Activated T-cell treated with anti-CD3 and anti-CD28 coated beads, Interleukin-2, amount 50 U/mL, for 4 hours (primary cell): ENCODE measurements at places on chromosomes 1 and 21. TPM values are rescaled to one million over a fixed set of nuclear protein-coding genes. Genes with fewer than 3 reads are reported as not detected.

- no peak for DNase-seq
Observed at GRCh38 chr21:43012596-43012995, 38.2 kb downstream of the PKNOX1 start.

DNA sequence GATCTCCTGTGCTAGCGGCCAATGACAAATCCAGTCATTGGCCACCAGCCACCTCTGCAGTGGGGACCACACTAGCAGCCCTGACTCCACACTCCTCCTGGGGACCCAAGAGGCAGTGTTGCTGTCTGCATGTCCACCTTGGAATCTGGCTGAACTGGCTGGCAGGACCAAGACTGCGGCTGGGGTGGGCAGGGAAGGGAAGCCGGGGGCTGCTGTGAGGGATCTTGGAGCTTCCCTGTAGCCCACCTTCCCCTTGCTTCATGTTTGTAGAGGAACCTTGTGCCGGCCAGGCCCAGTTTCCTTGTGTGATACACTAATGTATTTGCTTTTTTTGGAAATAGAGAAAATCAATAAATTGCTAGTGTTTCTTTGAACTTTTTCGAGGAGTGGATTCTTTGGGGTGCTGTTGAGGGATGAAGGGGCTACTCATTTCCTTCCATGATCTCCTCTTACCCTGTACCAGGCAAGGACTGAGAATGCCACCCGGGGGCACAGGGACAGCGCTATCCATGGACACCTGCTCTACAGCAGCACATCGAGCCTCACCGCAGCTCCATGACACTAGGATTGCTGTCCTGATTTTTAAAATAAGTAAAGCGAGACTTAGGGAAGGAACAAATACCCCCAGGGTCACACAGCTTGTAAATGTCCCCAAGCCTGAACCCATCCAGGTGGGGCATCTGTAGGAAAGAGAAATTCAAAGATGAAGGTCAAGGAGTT, 44.7 kb downstream of the TNNT2 start:
- no peak for DNase-seq

DNA sequence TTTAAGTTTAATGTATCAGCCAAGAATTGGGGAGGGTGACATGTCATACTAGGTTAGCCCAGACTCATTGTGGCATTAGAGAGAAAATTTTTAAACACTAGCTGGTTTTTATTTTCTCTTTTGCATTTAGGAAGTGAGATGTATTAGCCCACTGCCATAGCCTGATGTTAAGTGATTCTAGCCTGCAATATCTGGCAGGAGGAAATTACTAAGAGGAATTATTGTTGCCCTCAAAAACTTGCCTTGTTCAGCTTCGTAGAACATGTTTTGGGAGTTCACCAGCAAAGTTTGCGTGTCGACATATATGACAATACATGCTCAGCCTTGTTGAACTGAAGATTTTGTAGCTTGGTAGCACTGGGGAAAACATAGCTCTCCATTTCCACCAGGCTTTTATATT, 12.5 kb downstream of the ADAM30 start:
- no peak for DNase-seq

DNA sequence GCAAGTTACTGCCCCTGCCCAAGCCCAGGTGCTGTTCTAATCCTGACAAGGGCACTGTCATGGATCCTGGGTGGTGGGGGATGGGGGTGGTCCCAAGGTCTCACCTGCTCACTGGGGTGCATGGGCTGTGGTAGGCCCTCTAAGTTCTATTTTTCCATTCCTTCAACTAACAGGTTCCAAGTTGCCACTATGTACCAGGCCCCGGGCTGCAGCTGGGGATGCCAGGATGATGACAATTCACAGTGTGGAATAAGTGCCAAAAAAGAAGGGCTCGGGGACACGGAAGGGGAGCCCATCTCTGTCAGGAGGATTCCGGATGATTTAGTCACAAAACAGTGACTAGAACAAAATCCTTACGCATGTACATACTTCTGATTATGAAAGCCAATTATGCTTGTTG, 76.0 kb downstream of the STUM start:
- DNase-seq = no peak

DNA sequence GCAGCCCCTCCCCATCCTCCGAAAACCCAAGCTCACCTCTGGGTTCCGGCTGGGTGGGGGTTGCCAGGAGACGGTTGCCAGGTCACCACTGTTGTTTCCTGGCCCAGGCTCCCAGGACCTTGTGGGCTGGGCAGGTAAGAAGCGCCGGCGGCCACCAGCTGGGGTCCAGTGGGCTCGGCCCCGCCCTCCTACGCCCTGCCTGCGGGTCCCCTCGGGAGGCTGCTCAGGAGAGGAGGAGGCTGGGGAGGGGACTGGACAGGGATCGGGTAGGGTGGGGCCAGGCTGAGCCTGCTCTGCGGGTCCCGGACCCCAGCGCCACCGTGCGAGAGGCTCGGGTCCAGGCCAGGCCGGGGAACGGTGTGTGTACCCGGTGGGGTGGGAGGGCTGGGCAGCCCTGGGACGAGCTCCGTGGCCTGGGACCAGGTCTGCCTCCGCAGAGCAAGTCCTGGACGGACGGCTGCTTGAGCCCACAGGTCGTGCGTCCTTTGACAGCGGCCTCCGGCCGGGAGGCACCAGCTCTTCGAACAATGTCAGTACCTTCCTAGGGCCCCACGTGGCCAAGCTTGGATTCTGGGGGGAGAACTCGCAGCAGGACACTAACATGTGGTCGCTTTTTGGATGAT, at the start of gene TTLL10:
TSS of gene TTLL10 (plus strand) at position 88 of the 623 bp plus-strand sequence. CDS start 5,336 bp downstream, outside the sequence.
- no peak for DNase-seq

DNA sequence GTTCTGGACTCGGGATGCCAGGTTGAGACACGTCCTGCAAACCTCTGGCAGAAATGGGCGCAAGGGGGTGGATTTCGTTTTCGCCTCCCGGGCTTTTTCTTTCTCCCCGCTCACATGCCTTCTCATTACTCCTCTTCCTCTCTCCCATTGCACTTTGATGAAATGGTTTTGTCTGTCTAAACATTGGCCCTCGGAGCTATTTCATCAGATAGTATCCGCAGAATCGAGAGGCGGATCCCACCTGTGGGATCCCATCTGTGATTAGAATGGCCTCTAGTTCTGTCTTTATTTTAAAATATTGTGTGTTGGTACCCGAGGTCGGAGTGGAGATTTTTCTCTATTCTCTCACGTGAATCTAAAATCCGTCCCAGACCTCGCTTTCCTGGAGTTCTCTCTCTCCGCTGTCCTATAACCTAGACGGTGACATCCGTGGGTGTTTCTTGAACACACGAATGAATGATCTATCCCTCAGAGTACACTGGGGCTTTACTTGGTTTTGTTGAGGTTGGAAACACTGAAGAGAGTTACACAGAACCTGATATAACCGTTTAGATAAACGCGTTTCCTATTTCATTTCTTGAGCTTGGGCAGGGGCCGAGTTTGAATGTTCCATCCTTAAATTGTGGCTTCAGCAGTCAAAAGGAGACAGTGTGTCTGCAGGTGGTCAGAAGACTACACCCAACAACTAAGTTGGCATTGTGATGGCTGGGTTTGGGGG, 2.0 kb downstream of the EDARADD start:
- no peak for DNase-seq

DNA sequence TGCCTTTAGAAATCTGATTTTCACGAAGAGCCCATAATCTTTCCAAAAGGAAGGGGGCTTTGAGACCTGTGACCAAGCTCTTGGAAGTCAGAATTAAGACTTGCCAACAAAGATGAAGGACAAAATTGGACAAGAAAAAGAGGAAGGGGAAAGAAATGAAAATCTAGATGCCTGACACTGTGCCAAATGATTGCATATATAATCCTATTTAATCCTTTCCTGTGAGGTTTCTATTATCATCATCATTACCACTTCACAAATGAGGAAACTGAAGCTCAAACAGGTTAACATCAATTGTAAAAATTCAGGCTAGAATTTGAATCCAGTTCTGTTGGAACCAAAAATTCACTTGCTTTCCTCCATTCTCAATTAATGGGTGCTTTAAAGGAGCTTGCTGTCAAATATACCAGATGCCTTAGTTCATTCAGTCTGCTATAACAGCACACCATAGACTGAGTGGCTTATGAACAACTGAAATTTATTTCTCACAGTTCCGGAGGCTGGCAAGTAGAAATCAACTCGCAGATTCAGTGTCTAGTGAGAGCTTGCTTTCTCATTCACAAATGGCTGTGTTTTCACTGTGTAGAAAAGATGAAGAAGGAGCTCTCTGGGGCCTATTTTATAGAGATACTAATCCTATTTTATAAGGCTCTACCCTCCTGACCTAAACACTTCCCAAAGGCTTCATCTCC, 197.5 kb upstream of the ST6GALNAC5 start:
- DNase-seq = no peak

DNA sequence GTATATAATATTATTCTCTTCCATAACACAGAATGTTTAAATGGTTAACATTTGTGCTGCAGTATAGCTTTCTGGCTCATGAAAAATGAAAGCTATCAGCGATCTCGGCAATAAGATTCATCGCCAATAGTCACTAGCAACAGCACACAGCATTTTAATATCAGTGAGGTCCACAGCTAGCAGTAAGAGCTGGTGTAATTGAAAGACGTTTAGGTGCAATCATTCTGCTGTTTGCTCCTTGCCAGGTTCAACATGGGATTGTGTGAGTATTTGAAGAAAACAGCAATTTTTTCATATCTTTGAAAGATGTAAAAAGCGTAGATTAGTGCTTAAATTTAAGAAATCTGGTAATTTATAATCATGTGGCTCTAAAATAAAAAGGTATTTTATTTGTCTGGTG, 20.1 kb downstream of the PRKACB start:
- no peak for DNase-seq

The ARHGEF2 gene
- 174 TPM for total RNA-seq

The BGLAP gene
- total RNA-seq = 2.4 TPM

The MNDA gene
- not detected for total RNA-seq

DNA sequence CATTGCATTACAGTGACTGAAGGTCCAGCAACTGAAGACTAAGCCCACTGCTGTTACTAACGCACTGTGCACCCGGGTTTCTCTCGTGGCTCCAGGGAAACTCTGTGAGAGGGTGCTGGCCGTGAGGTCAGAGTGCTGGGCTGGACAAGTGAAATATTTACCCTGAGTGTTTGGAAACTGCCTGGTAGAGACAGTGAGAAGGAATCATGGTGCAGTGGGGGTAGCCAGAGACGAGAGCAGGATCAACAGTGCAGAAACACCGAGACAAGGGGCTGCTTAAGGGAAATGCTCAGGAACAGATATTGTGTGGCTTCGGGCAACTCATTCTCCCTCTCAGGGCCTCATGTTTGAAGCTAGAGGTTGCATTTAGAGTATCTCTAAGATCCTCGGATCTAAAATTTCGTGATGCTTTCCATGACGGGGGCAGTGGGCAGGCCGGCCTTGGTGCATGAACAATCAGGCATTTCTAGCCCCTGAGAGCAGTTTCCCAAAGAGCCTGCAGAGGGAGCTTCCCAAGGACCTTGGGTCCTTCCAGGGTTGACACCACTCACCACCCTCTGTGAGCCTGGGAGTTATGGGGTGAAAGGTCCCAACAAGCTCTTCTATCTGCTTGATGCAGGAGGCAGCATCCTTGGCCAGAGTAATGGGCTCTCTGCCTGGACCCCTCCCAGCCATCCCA, 9.7 kb downstream of the CD2 start:
- DNase-seq = peak; percentile 51

DNA sequence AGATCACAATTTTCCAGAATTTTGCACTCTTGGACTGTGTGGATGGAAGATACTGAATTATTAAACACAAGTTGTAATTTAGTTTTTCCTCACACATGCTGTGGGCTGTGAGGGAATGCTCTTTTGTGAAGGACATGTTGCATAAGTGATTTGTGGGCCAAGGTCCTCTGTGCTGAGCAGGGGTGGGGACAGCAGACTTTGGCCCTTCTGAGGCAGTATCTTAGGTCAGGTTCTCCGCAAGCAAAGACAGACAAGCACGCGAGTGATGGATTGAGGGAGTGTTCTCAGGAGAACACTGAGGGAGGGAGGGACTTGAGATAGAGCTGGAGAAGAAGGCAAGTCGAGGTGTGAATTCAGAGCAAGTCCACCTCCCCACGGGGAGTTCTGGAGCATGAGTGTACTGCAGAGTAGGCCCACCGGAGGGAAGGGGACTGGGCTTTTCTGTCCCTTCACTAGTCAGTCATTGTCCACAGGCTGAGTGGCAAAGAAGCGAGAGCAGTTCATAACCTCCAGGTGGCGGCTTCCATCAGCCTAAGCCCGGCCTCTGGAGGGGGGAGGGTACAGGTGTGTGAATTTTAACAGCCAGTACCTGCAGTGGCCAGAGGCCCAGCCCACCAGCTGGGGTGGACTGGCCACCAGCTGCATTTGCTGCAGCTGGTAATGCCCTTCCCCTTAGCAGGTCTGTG, 19.1 kb upstream of the CD101 start:
- DNase-seq = no peak

- no peak for DNase-seq
Observed at GRCh38 chr1:204983136-204983535, 59.9 kb upstream of the CNTN2 start.

DNA sequence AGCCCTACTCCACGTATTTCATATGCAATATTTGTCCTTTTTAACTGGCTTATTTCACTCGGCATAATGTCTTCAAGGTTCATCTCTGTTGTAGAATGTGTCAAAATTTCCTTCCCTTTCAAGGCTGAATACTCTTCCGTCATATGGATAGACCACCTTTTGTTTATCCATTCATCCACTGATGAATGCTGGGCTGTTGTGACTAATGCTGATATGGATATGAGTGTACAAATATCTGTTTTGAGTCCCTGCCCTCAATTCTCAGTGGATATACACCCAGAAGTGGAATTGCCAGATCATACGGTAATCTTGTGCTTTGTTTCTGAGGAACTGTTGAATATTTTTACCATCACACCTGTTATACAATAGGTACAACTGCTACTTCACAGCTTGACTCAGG, 155.2 kb upstream of the IRF2BP2 start:
- no peak for DNase-seq

GRCh38 chr1:178019208-178019607, 49.4 kb upstream of the SEC16B start:
- DNase-seq = no peak

DNA sequence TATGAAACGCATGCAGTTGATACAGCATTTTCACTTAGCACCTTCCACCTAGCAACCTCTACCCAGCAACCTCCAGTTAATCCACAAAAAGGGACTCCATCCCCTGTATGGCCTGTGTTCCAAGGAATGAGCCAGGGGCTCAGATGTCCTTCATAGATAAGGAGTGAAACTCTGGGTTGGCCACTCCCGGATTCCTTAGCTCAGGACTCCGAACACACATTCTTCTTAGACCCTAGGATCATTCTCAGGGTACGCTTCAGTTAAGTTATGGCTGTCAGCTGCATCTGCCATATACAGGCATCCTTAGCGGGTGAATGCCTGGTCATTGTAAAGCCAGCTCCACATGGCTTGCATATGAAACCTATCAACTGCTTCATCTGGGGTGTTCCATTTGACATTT, 15.9 kb upstream of the IFI6 start:
- no peak for DNase-seq

DNA sequence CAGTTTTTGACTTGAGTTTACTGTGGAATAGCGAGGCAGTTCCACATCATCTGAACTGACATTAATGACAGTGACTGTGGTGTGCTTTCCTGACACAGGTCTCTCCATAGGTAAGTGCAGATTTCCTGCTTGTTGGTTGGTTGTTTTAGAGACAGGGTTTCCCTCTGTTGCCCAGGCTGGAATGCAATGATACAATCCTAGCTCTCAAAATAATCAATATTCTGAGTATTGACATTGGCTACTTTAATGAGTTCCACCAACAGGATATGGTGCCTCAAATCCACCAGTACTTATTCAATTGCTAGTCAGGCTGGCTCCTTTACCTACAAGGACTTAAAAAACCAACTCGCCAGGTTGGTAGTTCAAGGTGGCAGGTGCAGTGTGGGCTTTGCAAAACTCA, 63.8 kb downstream of the CLSTN1 start:
- DNase-seq = no peak

- DNase-seq = no peak
Observed at GRCh38 chr1:103461161-103462105, 64.1 kb upstream of the RNPC3 start.

- no peak for DNase-seq
Observed at GRCh38 chr1:239545466-239545865, 159.1 kb downstream of the CHRM3 start.
